ENCODE measurements at places on chromosomes 2 and 18.

- DNase-seq = no peak
These were observed 103.5 kb downstream of the TSHZ1 start for GRCh38 chr18:75314117-75314516.

- no peak for DNase-seq
These were observed 23.5 kb upstream of the PPP1R1C start for GRCh38 chr2:181962142-181962541.

GRCh38 chr2:216665717-216666116 lies 29.6 kb downstream of the IGFBP5 start:
- no peak for DNase-seq

DNA sequence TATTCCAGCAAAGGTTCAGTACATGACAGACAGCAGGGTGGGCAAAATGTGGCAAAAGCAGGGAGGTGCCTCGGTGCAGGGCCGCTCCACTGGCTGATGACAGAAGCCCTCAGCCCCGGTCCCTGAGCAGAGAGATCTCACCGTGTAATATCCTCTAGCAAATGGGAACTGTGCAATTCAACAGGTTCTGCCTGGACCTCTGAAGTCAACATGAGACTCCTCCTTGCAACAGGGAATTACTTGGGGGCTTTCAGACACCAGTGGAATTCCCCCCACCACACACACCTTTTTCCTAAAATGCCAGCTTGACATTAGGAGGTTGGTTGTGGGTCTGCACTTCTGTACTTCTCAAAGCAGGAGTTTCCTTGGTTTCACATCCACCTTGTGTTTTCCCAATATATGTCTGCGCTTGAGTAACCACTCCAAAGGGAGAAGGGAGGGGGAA lies 50.8 kb downstream of the SPRED2 start:
- no peak for DNase-seq

DNA sequence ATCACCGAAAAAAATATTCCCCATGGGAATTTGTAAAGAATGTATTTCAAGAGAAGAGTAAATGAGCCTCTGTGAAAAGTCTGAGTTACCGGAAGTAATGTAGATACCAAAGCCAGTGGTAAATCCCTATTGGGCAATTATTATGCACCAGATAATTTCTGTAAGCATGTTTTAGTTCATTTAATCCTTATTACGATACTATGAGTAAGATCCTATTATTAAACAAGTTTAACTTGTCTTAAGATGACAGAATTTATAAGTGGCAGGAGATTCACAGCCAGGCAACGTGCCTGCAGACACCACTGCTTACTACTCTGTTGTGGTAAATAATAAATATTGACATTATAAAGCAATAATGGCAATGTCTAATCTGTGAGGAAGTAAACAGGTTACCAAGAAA lies 280.8 kb upstream of the RGPD4 start:
- DNase-seq = no peak

GRCh38 chr2:36497570-36498163 lies 100.3 kb downstream of the FEZ2 start:
- DNase-seq = no peak

DNA sequence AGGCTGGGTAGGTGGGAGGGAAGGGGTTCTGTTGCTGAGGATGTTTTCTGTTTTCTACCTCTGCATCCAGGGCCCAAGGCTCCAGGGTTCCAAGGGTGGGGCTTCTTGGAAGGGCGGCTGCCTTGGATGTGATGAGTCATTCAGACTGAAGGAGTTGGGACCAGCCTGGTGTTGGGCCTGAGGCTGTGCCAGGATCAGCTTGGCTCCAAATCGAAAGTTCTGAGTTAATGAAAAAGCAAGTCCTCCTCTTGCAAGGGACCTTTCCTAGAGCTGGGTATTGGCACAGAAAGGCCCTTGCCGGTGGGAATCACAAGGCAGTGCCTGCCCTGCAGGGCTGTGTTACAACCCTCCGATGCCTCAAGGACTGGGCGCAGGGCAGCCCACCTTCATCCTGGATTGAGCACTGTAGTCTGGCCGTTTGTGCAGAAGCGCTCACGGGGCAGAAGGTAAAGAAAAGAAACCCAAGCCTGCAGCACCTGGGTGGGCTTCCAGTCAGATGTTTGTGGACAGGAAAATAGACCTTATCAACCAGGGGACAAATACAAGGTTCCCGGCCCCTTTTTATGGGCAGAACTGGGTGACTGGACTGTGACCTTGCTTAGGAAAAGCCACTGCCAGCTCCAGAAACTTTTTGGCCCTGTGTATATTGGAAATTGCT lies 52.5 kb upstream of the MCFD2 start:
- DNase-seq = no peak
